CD4-positive, alpha-beta memory T cell (primary cell): ENCODE measurements at places on chromosomes 7 and 10. TPM values are rescaled to one million over a fixed set of nuclear protein-coding genes. Genes with fewer than 3 reads are reported as not detected.

SYT15 gene
- total RNA-seq, result 1.7 TPM

PDE6C gene
- total RNA-seq, result not detected

MALRD1 gene
- total RNA-seq, result not detected

ZNF488 gene
- total RNA-seq, result not detected

DNA sequence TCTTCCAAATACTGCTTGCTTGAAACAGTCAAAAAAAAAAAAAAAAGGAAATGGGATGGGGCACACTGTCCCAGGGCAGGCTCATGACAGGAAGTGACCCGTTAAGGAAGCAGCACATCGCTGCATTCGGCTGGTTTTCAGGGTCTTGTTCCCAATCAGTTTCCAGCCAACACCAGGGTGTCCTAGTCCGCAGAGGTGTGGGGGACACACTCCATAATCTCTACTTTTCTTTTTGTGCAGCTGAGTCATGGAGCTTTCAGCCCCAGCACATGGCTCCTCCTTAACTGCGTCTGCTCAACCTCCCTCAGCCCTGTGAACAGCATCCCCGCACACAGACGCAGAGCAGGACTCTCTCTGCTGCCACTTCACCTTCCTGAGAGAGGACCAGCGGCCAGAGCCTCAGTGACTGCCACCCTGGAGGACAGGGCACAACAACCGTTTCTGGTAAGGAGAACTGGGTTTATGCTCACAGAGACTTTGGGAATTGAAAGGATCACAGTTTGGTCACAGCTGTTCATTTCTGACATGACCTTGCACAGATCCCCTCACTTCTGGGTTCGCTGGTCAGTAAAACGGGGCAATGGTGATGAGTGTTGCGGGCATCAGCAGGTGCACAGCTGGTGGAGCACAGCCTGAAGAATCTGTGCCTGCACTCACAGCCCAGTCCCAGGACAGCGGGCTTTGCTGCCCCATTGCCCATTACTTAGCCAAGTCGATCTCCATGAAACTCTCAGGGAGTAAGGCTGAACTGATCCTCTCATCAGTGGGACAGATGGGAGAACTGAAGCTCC, at the start of gene GIMAP5:
GIMAP5 (plus strand) TSS at position 154 of the 791 bp plus-strand sequence. CDS start 3,467 bp downstream, outside the sequence.
- peaks cover 64% of the 10 kb centered on the region for H3K4me1 ChIP-seq
- H3K27ac ChIP-seq, result peak within 1 kb of the TSS; percentile 83
- peak within 1 kb of the TSS; percentile 81 for H3K4me3 ChIP-seq
- no peaks in the 10 kb centered on the region for H3K27me3 ChIP-seq

- no peak overlapping the region for H3K27ac ChIP-seq
- no peaks in the 10 kb centered on the region for H3K27me3 ChIP-seq
- H3K4me1 ChIP-seq, result no peaks in the 10 kb centered on the region
Measured at GRCh38 chr7:18037609-18038008, 10.0 kb upstream of the PRPS1L1 start.
